A549 (cell line): ENCODE measurements at places on chromosomes 1 and 21. TPM values are rescaled to one million over a fixed set of nuclear protein-coding genes. Genes with fewer than 3 reads are reported as not detected.

- no peak for DNase-seq
Measured at GRCh38 chr1:178619042-178619927, 105.8 kb upstream of the RALGPS2 start.

- DNase-seq = peak; percentile 28
Measured at GRCh38 chr1:172154551-172154950, 265.9 kb upstream of the C1orf105 start.

GRCh38 chr1:2546515-2547209 lies 9.5 kb upstream of the TNFRSF14 start:
- peak; percentile 90 for DNase-seq

DNA sequence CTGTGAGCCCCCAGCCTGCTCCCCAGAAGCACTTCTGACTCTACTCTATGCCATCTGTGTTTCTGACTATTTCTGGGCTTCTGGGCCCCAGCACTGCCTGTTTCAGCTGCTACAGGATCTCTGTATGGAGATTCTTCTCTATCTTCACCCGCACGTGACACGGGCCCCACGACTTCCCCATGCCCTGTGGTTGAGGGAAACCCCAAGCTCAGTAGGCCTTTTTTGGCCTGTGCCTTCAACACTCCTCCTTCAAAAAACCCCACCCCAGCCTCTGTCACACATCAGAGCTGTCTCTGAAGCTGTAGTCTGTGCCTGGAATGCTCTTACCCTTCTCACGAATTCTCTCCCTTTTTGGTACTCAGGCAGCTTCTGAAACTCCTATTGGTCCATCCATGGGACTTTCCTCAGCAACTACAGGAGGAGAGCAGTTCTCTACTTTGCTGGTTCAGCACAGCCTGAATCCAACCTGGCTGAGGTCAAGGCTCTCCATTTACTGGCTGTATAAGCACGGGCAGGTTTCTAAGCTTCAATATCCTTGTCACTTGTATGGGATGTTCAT lies 2.0 kb upstream of the NID1 start:
- no peak for DNase-seq

DNA sequence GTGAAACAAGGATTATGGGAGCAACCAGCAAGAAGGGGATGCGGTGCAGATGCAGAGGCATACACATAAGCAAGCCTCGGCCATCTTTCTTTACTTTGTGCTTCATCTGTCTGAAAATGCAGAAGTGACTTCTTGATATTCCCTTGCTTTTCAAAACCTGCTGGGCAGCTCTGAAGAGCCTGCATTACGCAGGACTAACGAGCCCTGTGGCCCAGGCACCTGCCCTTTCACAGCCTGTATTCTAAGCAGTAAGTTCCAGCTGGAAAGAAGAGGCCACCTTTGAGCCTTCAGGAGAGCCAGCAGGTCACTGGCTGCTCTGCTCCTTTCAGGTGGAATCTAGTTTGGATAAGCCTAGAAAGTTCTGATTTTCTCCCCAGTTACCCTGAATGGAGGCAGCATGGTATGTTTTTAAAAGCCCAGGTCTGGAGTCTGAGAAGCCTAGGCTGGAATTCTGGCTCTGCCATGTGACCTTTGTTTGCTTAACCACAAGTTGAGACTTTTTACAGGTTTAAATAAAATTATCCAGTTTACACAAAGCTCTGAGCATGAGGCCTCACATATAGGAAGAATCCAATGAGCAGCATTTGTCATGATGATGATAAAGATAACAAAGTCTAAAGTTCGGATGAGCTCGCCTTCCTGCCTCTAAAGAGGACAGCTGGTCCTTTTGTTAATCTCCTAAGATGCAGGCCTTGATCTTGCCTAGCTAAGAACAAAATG lies 122.9 kb downstream of the UBR4 start:
- no peak for DNase-seq

- no peak for DNase-seq
Measured at GRCh38 chr21:15820327-15820726, 90.5 kb downstream of the USP25 start.

GRCh38 chr1:23617084-23617521 lies 57.8 kb upstream of the ID3 start:
- DNase-seq = no peak

DNA sequence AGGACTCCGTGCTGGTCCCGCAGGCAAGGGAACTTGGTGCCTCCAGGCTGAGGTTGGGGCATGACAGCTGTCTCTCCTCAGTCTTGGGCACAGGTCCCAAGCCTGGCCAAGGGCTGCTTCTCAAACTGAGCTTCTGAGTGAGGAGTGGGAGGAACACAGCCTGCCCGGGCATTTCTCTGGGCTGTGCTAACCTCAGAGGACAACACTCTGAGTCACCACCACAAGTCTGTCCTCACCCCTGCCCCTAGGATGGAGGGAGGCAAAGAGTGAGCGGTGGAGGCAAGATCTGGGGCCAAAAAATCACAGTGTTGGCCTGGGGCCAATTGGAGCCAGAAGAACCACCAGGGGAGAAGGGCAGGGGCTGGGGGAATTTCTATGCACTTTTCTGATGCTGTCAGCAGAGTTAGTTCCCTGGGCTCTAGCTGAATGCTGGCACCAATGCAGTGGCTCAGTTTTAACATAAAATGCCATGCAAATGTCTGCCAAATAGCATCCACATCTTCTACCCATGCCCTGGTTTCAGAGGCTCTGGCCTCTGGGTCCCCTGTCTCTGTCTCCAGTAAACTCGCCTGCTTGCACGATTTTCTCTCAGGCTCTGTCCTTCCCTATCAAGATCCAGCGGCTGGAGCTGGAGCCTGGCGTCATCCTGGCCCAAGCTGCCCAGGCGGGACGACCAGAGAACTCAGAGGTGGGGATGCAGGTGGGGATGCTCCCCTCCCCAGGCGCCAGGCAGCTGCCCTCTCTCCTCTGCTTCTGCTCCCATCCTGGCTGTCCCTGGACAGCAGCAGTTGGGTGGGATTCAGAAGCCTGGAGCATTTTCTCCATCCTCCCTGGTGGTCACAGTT lies 11.0 kb upstream of the CDK18 start:
- no peak for DNase-seq

DNA sequence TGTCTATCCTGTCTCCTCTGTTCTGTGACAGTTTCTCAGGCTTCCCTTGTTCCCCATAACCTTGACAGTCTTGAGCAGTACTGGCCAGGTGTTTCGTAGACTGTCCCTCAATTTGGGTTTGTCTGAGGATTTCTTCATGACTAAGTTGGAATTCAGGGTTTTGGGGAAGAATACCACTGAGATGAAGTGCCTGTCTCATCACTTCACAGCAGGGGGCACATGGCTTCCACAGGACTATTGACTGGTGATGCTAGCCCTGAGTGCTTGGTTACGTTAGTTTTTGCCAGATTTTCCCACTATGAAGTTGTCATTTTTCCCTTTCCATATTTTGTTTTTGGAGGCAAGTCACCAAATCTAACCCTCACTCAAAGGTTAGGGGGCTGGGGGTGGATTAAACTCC lies 45.7 kb downstream of the CDCP2 start:
- DNase-seq = no peak

GRCh38 chr1:25695771-25696311 lies 79.2 kb downstream of the MAN1C1 start:
- DNase-seq = peak; percentile 33

Gene BCAS2
- 36.0 to 41.0 TPM (median 38.6 TPM) in 3 replicates for polyA plus RNA-seq

Gene COL8A2
- polyA plus RNA-seq = 0.07 to 0.16 TPM (median 0.12 TPM) in 3 replicates

Gene TSPAN2
- 2.1 to 3.2 TPM (median 2.7 TPM) in 3 replicates for polyA plus RNA-seq
